HT1080 (cell line): ENCODE measurements at places on chromosomes 5 and 9. TPM values are rescaled to one million over a fixed set of nuclear protein-coding genes. Genes with fewer than 3 reads are reported as not detected.
A peak's percentile ranks its signal among the peaks of the same experiment; 100 is the strongest.

DNA sequence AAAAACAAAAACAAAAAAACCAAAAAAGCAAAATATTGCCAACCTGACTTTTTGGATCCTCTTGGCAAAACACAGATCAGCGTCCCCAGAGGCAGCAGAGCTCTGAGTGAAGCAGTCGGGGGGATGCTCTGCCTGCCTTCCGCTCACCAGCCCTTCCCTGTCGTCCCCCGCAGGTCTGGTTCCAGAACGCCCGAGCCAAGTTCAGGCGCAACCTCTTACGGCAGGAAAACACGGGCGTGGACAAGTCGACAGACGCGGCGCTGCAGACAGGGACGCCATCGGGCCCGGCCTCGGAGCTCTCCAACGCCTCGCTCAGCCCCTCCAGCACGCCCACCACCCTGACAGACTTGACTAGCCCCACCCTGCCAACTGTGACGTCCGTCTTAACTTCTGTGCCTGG, 20.7 kb downstream of the LHX2 start:
- DNase-seq: no peak

Gene PTGES
- 0.10 and 0.18 TPM in 2 replicates for total RNA-seq

GRCh38 chr5:1323803-1324173, 21.1 kb downstream of the CLPTM1L start:
- no peak for DNase-seq

Gene STKLD1
- total RNA-seq: not detected in 2 replicates

Gene RNF180
- total RNA-seq: 3.4 and 5.9 TPM in 2 replicates

DNA sequence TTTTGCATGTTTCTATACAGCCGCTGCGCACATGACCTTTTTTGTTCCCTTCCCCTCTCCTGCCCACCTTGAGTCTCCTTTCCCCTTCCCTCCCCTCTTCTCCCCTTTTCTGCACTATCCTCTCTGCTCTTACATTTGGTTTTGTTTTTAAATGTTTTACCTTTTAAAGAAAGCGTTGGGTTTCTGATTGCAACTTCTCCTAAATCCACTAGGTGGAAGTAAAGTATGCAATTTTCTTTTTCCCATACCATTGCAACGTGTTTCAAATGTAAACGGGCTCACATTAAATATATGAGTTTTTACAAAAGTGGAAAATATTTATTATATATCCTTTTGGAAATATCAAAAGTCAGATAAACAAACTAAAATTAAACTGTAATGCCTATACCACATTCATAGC, 500.9 kb downstream of the DIRAS2 start:
- no peak for DNase-seq

Gene ADAMTS13
- total RNA-seq: 0.07 and 0.19 TPM in 2 replicates

Gene CER1
- total RNA-seq: not detected in 2 replicates

DNA sequence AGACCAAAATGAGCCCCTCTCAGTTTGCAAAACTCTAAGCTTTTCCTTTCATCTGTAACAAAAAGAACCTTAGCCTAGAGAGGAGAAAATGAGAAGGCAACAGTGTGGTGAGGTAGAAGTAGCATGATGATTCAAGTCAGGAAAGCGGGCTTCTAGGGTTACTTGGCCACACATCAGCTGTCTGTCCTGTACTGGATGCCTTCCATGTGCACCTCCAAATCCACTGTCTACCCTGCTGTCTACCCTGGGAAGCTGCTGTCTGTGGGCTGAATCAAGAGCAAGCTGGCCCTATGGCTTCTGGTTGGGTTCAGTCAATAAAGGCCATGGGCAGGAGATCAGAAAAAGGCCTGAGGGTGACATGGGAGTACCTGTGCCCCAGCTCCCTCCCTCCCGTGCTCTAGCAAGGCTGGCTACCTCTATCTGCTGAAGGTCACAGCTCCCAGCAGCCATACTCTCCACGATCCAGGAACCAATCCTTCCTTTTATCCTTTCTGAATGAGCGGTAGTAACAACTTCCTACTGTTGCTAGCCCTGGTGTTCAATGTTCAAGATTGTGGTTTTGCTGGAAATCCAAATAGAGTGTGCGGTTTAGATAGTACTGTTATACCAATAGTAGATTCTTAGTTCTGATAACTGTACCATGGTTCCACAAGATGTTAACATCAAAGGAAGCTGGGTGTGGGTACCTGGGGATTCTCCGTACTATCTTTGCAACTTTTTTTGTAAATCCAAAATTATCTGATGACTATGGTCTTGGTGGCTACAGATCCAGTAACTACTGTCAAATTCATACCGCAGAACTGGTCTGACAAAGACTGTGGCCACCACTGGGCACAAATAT, 191.0 kb downstream of the ESM1 start:
- no peak for DNase-seq

DNA sequence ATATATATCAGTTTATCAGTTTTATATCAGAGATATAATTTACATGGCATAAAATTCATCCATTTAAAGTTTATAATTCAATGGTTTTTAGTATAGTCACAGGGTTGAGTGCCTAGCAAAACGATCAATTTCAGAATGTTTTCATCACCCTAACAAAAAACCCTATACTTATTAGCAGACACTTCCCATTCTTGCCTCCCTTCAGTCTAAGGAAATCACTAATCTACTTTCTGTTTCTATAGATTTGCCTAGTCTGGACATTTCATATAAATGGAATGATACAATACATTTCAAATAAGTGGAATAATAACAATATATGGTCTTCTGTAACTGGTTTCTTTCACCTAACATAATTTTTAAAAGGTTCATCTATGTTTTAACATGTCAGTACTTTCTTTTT, 9.6 kb upstream of the LNPEP start:
- no peak for DNase-seq

- DNase-seq: peak; percentile 13
These were observed 12.2 kb upstream of the HSPB3 start for GRCh38 chr5:54443270-54443669.

DNA sequence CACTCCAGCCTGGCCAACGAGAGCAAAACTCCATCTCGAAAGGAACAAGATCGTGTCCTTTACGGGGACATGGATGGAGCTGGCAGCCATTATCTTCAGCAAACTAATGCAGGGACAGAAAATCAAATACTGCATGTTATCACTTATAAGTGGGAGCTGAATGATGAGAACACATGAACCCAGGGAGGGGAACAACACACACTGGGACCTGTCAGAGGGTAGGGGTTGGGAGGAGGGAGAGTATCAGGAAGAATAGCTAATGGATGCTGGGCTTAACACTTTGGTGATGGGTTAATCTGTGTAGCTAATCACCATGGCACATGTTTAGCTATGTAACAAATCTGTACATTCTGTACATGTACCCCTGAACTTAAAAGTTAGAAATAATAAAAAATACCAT, 40.9 kb downstream of the NMUR2 start:
- no peak for DNase-seq

Gene BTNL3
- total RNA-seq: not detected in 2 replicates

DNA sequence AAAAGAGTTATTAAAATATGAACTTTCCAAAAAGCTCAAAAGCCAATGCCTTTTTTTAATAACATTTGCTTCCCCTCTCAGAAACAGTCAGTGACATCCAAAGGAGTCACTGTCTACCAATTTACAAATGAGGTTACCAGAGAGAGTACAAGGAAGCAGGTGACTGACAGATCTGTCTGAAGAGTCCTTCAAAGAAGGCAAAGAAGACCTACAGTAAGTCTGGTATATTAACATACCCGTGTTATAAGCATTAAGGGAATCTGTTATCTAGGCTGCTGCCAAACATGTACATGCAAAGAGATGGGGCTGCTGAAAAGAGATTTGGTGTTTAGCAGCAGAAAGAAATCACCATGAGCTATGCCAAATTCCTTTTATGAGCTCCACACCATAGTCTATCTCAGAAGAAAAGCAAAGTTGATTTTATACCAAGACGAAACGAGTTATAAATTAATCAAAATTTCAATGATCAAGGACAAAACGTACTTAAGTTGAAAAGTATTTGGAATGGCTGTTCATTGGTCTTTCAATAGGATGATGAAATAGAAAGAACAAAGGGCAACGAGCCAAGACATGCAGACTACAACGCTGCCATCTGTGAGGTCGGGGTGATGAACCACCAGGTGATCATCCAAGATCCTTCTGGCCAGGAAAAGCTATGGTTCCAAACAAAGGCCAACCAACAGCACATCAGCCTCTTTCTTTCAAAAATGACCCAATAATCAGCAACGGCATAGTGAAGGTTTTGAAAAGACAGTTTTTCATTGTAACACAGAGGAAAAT, 8.1 kb downstream of the PRELID2 start:
- DNase-seq: no peak

GRCh38 chr9:26813247-26813646, 79.4 kb downstream of the CAAP1 start:
- no peak for DNase-seq

DNA sequence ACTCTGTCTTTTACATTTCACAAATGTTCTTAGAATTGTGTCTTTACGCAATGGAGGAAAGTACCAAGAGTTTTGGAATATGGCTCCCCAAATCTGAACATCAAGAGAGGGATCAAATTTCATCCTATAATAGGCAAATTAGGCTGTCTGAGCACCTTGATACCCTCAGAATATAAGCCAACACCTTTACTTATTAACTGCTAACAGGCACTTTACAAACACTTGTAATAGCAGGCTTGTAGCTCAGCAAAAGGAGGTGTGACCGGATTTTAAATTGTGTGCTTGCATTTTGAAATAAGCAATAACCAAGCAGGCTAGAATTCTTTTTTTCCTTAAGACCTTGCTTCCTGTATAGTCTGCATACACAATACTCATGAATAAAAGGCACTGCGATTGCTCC, 92.0 kb downstream of the ATP10B start:
- DNase-seq: no peak

GRCh38 chr9:78029551-78030295, 1.9 kb downstream of the GNAQ start:
- no peak for DNase-seq

- no peak for DNase-seq
These were observed 142.7 kb downstream of the KDM4C start for GRCh38 chr9:6900440-6900883.
